ENCODE measurements at places on chromosomes 13 and 19. TPM values are rescaled to one million over a fixed set of nuclear protein-coding genes. Genes with fewer than 3 reads are reported as not detected.

DNA sequence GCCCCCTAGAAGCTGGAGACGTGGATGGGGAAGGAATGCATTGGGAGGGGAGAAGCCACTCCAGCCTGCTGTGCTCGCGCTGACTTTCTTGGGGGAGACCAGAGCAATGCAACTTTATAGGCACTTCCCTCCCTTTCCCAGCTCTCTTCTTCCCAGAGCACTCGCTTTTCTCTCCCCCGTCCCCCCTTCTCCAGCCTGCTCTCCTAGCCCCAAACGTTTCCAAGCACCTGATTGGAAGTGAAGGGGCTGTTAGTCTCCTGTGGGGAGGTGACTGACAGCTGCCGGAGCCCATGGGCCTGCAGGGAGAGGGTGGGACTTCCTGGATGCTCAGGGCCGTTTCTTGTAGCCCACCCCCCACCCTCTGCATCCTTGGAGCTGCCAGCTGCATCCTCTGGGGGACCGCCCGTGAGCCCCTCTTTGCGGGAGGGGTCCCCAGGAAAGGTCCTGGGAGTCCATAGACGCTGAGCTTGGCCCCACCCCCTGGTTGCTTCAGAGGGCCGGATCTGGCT, 2.5 kb downstream of the HDGFL2 start:
- H3K27me3 ChIP-seq: no peaks in the 10 kb centered on the region
- peaks cover 12% of the 10 kb centered on the region for H3K4me1 ChIP-seq
- peak overlapping the region; percentile 16 for H3K4me3 ChIP-seq
- H3K36me3 ChIP-seq: peaks cover 33% of the 10 kb centered on the region
- H3K27ac ChIP-seq: no peak overlapping the region

DNA sequence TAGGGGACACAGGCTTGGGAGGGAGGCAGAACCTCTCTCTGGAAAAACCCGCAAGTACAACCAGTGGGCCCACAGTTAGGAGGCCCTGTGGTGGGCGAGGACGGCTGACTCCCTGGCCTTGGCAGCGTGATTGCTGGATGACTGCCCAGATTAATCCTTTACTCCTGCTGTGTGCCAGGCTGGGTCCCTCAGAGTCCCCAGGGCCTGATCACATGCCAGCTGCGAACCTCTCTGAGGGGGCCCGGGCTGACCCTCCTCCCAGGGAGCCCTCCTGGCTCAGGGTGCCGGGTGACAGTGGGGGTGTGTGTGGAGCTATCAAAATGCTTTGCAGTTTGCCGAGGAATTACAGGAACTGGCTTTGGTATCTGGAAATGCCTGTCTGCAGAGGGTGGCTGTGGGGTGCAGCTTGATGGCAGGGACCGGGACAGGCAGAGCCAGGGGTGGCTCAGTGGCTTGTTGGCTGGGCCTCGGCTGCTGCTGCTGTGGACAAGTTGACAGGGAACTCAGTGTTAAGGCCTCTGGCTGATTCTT, 48.9 kb downstream of the DNM2 start:
- H3K27ac ChIP-seq: no peak overlapping the region
- H3K4me1 ChIP-seq: no peaks in the 10 kb centered on the region
- DNase-seq: no peak

The CBY2 gene
- not detected for total RNA-seq

GRCh38 chr19:1947651-1948209, 6.8 kb downstream of the CSNK1G2 start:
- peaks cover 17% of the 10 kb centered on the region for H3K36me3 ChIP-seq
- H3K4me1 ChIP-seq: peaks cover 6% of the 10 kb centered on the region
- H3K27me3 ChIP-seq: no peaks in the 10 kb centered on the region

DNA sequence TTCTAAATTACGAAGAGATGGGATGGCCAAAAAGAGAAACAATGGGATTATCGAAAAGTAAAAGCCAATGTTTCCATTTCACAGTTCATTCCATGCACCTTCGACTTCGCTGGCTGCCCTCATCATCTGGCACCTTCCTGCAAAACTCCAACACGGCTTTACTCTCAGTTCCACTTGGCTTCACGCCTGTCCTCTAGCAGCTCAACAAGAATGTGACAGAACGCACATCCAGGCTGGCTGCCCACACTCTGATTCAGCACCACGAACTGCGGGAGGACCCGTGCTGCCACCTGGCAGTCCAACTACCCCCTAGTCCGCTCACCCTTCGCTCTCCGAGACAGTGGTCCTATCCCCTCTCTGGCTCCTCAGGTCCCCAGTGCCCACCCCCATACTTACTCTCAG, 11.7 kb downstream of the ATP7B start:
- no peak overlapping the region for H3K4me3 ChIP-seq
- no peak for DNase-seq
- H3K27ac ChIP-seq: no peak overlapping the region
- no peaks in the 10 kb centered on the region for H3K36me3 ChIP-seq
- no peaks in the 10 kb centered on the region for H3K4me1 ChIP-seq

- H3K36me3 ChIP-seq: no peaks in the 10 kb centered on the region
- H3K4me3 ChIP-seq: no peak overlapping the region
Observed at GRCh38 chr13:43232873-43233265, 209.5 kb downstream of the DNAJC15 start.

DNA sequence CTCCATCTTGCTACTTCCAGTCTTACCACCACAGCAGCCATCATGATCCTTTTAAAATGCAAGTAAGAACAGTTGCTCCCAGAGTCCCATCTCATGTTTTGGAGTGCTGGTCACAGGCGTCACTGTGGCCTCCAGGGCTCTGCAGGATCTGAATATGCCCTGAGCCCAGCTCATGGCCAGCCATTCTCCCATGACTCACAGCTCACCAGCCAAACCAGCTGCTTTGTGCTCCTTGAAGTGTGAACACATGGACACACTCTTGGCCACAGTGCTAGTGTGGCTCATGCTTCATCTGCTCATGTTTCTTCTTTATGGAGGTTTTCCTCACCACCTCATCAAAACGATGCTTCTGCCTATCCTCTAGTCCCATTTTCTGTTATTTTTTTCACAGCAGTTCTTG, 466.5 kb downstream of the UQCRFS1 start:
- DNase-seq: no peak
- no peak overlapping the region for H3K4me3 ChIP-seq
- H3K4me1 ChIP-seq: no peaks in the 10 kb centered on the region

- H3K27me3 ChIP-seq: peaks cover 26% of the 10 kb centered on the region
- DNase-seq: peak; percentile 75
- H3K27ac ChIP-seq: no peak overlapping the region
- H3K36me3 ChIP-seq: no peaks in the 10 kb centered on the region
Observed at GRCh38 chr19:54231077-54231931, 8.5 kb upstream of the LILRB3 start.

GRCh38 chr19:43464134-43464775, 1.2 kb downstream of the LYPD3 start:
- H3K36me3 ChIP-seq: no peaks in the 10 kb centered on the region
- H3K4me1 ChIP-seq: peaks cover 39% of the 10 kb centered on the region
- 0 out of 2 replicates have a peak overlapping the region, but pooled peaks have one; percentile 22 for H3K27ac ChIP-seq
- no peaks in the 10 kb centered on the region for H3K27me3 ChIP-seq
- DNase-seq: no peak
- peak overlapping the region; percentile 54 for H3K4me3 ChIP-seq

The CACTIN gene
- total RNA-seq: 45.2 TPM

The ZNF600 gene
- 2.1 TPM for total RNA-seq
